IPS-NIHi11 (cell line): ENCODE measurements at places on chromosomes 5 and 9.

GRCh38 chr9:16179566-16179965 lies 626.7 kb downstream of the CCDC171 start:
- DNase-seq = no peak

GRCh38 chr9:107548298-107549142 lies 59.0 kb upstream of the KLF4 start:
- DNase-seq = no peak

DNA sequence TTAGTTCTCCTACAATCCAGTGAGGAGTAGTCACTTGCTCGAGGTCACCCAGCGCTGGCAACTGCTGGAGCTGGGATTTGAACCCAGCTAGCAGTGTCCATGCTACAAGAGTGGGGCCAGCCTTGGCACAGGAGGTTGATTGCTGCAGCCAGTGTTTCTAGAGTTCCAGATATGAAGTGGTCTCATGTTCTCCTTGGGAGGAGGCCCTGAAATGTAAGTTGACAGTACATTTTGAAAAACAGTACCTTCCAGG lies 802 bp downstream of the CCDC107 start:
- no peak for DNase-seq

- no peak for DNase-seq
These were observed 171.8 kb upstream of the PITX1 start for GRCh38 chr5:135205632-135206349.

DNA sequence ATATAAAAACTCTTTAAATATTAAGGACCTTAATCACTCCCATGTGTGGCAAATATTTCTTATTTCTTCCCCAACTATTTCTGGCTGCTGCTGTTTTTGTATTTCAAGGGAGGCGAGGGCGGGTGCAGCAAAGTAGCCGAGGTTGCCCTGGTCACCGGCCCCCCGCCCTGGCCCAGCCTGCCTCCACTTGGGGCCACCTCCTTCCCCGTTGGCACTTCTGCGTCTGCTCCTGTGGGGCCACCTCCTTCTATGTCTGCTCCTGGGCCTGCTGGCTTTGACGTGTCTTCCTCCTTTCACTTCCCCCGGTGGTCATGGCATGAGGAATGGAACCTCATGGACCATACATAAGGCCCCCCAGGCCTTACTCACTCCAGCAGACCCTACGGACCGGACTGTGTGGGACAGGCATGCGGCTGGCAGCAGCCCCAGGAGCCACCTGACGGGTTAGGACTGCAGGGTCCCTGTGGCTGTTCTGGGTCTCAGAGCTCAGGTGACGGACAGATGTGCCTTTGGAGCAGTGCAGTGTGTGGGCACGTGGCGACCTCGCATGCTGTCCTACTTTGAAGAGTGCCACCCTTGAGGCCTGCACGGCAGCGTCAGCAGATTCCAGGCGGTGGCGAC lies 5.8 kb upstream of the ENTPD8 start:
- no peak for DNase-seq

- DNase-seq = no peak
These were observed 212.3 kb upstream of the RORB start for GRCh38 chr9:74284581-74285450.

DNA sequence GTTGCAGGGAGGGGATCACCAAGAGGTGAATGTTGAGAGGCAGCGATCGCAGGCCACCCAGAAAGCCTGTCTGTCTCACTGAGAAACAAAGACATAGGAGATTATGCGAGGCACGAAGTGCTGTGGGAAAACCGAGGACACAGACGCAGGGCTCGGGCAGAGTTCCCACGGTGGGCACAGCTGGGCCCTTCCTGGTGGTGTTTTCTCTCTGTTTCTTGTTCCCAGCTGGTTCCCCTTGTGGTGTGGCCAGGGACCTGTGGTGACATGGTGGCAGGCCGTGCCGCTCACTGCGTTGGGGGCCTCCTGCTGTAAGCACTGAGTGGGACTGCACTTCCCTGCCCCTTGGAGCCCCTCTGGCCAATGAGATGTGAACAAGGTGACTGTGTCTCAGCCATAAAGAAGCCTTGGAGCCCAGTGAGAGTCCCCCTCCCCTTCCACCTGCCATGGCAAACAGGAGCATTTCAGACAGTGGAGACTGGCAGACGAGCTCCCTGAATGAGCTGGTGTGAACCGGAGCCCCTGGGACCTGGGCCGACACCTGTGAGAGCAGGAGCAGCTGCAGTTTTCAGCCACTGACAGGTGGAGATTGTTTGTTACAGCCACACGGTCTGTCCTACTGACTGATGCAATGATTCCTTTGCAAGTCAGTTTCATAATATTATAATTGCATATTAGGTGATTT lies 13.2 kb upstream of the IRX4 start:
- DNase-seq = no peak

GRCh38 chr9:123073991-123074422 lies 40.5 kb downstream of the GPR21 start:
- no peak for DNase-seq

- no peak for DNase-seq
These were observed 64.2 kb upstream of the OLFM1 start for GRCh38 chr9:135023088-135023785.

GRCh38 chr5:159826351-159827214 lies 89.7 kb upstream of the ADRA1B start:
- peak; percentile 47 for DNase-seq

DNA sequence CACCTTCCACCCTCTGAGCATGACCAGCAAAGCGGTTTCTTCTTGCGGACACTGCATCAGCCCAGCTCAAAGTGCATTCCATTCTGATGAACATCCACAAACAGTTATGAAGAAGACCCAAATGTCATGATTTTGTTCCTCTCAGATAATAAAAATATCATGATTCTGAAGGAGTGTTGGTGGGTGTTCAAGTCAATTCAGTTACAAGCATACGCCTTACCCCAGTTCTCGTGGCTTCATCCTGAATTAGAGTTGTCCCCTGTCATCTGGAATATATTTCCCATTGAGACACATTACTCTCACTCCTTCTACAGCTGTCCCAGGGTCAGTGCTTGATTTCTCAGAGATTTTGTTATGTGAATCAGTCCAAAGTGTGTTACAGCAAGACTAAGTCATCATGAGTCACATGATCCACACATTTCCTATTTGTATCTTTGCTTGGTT lies 325.4 kb downstream of the RFX3 start:
- DNase-seq = no peak

DNA sequence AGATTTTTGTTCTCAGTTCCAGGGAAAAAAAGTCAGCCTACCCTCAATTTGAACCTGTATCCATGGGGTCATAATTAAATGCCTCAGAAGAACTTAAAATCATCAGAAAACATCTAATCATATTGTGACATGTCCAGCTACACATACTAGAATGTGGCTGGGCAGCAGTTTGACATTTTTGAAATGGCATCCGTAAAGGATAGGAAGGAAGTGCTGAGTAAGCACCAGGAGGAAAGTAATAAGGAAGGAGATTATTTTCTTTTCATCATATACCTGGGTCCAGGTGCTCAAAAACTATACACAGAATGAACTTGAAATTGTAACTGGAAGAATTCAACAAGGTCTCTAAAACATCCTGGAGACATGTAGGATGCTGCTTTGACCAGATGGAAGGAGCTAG lies 116.9 kb upstream of the RAI14 start:
- no peak for DNase-seq

GRCh38 chr5:50583621-50584020 lies 82.8 kb upstream of the PARP8 start:
- no peak for DNase-seq

DNA sequence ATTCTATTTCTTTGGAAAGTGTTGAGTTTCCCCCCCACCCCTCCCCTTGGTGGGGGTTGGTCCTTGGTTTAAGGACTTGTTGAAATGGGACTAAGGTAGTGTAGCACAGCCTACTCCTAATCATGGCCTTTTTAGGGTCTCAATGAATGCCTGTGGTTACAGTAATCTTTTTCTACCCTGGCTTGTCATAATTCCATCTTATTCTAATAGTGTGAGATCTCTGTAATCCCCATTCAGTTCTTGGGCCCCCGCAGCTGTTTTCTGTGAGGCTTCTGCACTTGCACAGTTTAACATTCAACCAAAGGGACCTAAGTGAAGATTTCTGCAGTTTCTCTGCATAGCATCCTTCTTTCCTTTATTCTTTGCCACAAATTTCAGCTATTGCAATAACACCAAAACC lies 30.7 kb downstream of the TNFSF15 start:
- DNase-seq = no peak

DNA sequence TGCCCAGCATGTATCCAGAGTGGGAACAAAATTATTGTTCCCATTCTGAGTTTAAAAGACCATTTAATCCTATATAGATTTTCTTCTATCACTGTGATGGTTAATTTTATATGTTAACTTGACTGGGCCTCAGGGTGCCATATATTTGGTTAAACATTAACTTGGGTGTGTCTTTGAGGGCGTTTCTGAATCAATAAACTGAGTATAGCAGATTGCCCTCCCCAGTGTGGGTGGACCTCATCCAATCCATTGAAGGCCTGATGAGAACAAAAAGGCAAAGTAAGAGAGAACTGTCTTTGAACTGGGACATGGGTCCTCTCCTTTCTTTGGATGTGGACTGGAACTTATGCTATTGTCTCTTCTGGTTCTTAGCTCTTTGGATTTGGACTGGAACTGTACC lies 17.3 kb downstream of the RIOK2 start:
- no peak for DNase-seq

- DNase-seq = no peak
These were observed 35.7 kb downstream of the RXRA start for GRCh38 chr9:134361843-134362414.

DNA sequence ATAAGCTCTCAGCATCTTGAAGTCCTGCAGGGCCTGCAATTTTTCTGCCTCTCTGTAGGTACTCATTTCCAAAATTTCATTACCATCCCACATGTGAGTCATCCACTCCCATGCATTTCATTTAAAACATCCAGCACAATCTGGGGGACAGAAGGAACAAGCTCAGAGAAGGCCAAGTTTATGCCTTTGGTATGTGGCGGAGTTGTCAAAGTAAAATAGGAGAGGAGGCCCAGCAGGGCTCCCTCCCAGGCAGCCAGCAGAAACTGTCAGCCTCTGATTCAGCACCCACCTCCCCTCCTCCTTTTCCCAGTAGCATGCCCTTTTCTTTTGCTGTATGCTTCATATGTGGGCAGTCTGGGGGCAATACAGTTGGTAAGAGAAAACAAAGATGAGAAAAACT lies 126.4 kb upstream of the ZNF366 start:
- DNase-seq = no peak

DNA sequence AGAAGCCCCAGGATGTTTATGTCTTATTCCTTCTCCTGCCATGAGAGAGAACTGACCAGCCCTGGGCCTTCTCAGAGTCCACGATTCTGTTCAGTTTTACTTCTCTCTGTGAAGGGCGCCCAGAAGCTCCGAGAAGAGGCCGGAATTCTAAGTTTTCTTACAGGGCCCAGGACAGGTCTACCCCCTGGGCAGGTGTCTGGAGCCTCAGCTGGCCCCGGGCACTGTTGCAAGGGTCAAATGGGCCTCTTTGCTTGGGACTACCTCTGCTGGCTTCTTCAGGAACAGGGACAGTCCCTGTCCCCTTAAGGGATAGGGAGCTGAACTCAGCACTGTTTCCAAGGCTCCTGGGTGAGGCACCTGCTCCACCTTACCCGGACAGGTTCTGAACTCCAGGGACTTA lies 55.0 kb downstream of the RASGEF1C start:
- DNase-seq = no peak

- DNase-seq = no peak
These were observed 180.9 kb downstream of the AOPEP start for GRCh38 chr9:94907264-94907936.

- no peak for DNase-seq
These were observed 111.0 kb upstream of the RAI14 start for GRCh38 chr5:34545164-34545563.

DNA sequence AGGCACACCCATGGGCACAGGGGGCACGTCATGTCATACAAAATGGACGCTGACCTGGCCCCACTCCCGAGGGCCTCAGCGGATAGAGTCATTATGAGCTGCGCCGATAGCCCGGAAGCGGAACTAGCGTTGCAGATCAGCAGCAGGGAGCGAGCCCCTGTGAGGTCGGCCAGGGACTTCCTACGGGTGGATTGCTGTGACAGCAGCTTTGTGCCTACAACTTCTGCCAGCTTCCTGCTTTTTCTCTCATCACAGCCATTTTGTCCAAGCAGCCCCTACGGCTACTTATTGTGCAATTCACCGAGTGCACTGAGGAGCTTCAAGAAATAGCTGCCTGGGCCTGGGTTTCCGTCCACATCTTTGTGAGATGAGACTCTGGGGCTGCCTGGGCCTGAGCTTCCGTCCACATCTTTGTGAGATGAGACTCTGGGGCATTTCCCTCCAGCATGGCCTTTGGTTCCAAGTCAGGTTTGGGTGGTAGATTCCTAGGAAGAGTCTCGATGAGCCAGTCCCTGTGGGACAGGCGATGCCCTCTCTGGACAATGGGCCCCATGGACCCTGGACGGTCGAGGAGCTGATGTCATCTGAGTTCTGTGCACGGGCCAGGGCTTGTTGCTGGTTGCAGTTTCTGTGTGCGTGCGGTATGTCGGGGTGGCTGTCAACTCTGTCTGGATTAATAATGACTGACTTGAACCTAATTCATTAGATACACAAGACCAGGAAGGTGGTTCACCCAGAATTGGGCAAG lies 67.0 kb upstream of the GNE start:
- DNase-seq = no peak

GRCh38 chr5:40475561-40475960 lies 204.2 kb upstream of the PTGER4 start:
- DNase-seq = no peak
